ENCODE measurements at places on chromosomes 1 and 21.

DNA sequence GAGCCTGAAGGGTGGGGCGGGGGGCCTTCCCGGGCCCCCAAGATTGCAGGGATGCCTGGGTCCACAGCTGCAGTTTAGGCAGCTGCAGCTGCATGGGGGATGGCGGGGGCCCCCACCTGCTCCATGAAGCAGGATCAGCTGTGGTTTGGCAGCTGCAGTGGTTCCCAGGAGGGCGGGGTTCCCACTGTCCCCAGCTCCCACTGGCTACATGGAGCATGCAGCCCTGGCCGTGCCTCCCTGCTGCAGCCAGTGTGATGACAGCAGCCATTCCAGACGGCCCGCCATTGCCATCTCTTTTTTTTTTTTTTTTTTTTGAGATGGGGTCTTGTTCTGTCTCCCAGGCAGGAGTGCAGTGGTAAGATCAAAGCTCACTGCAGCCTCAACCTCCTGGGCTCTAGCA lies 992 bp upstream of the C1QA start:
- no peak for DNase-seq

GRCh38 chr1:10007169-10007568 lies 10.1 kb downstream of the RBP7 start:
- DNase-seq: no peak

DNA sequence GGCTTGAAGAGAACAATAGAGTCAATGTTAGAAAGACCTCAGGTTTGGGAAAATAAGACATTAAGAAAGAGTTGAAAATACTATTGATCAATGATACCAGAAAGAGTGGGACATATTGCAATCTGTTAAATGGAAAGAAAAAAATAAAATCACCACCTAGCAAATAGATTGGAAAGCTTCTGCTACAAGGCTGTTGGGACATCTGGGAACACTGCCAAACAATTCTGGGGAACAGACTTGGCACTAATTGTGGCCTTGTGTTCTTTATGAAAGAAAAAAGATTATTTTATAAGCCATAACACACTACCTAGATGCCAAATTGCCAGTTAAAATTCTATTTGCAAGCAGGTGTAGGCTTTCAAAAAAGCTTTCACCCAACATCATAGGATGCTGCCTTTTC lies 137.8 kb downstream of the TSEN15 start:
- DNase-seq: no peak

DNA sequence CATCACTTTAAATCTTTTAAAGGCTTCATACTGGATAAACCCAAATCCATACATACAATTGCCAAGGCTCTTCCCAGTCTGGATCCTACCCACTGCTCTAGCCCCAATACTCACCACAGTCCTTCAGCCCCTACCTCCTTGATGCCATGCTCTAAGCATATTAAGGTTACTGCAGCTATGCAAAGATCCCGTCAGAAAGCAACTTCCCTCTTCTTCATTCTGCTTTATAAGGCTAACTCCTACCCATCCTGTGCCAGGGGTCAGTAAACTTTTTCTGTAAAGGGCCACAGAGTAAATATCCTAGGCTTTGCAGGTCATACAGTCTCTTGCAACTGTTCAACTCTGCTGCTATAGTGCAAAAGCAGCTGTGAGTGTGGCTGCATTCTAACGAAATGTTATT lies 34.3 kb upstream of the MTF1 start:
- no peak for DNase-seq

- DNase-seq: no peak
Observed at GRCh38 chr1:44545961-44546360, 128.3 kb downstream of the TMEM53 start.

GRCh38 chr1:49728377-49728776 lies 295.4 kb downstream of the AGBL4 start:
- DNase-seq: no peak

- peak; percentile 82 for DNase-seq
Observed at GRCh38 chr21:31293986-31294385, 50.1 kb downstream of the TIAM1 start.

GRCh38 chr1:22832414-22832786 lies 121.8 kb downstream of the EPHB2 start:
- no peak for DNase-seq

- DNase-seq: no peak
Observed at GRCh38 chr1:41879617-41880016, 39.1 kb downstream of the HIVEP3 start.

GRCh38 chr1:119141020-119141424 lies 569 bp upstream of the WARS2 start:
- no peak for DNase-seq

DNA sequence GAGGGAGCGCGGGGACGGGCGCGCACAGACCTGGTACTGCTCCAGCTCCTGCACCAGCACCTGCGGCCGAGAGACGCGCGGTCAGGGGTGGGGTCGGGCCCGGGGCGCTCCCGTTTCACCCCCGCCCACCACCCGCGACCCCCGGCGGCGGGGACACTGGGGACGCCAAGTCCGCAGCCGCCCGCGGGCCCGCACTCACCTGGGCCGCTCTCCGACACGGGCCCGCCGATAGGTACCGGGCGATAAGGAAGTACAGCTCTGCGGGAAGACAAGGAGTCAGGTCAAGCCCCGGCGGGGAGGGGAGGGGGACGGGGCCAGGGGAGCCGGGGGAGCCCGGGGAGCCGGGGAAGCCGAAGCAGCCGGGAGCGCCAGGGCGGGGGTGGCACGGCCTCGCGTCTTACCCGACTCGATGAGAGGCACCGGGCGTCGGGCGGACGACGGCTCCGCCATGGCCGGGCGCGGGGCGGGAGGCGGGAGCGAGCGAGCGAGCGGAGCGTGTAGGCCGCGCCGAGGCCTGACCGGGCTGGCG lies 326 bp downstream of the BRWD1 start:
- no peak for DNase-seq

GRCh38 chr1:36306902-36307456 lies 811 bp downstream of the SH3D21 start:
- peak; percentile 96 for DNase-seq

- DNase-seq: no peak
Observed at GRCh38 chr1:186511761-186512637, 51.1 kb upstream of the PDC start.

GRCh38 chr1:33468967-33469366 lies 3.5 kb upstream of the ZSCAN20 start:
- DNase-seq: no peak

DNA sequence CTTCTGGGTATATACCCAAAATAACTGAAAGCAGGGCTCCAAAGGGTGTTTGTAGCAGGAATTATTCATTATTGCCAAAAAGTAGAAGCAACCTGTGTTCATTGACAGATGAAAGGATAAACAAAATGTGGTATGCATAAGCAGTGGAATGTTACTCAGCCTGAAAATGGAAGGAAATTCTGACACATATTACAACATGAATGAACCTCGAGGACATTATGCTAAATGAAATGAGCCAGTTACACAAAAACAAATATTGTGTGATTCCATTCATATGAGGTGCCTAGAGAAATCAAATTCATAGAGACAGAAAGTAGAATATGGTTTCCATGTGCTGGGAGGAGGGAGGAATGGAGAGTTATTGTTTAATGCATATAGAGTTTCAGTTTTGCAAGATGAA lies 86.3 kb upstream of the ARTN start:
- DNase-seq: no peak

- DNase-seq: no peak
Observed at GRCh38 chr1:36284061-36284460, 22.1 kb upstream of the SH3D21 start.

DNA sequence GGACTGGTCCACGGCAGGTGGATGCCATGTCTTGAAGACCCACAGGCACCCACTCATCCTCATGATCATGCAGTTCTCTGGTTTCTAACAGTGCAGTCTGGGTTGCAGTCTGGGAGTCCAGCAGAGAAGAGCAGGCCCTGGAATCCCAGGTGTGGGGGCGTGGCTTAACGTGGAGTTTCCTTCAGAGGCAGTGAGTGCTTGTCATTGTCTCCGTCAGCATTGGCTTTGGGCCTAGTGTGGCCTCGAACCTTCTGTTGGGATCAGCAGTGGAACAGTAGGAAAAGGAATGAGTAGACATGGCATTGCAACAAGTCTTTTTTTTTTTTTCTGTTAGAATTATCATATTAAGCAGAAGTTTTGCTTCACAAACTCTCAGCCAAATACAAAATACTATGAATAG lies 12.8 kb downstream of the LGALS8 start:
- no peak for DNase-seq

GRCh38 chr1:152906023-152906565 lies 2.3 kb upstream of the IVL start:
- peak; percentile 37 for DNase-seq

- no peak for DNase-seq
Observed at GRCh38 chr21:27393726-27394125, 426.8 kb upstream of the ADAMTS5 start.

DNA sequence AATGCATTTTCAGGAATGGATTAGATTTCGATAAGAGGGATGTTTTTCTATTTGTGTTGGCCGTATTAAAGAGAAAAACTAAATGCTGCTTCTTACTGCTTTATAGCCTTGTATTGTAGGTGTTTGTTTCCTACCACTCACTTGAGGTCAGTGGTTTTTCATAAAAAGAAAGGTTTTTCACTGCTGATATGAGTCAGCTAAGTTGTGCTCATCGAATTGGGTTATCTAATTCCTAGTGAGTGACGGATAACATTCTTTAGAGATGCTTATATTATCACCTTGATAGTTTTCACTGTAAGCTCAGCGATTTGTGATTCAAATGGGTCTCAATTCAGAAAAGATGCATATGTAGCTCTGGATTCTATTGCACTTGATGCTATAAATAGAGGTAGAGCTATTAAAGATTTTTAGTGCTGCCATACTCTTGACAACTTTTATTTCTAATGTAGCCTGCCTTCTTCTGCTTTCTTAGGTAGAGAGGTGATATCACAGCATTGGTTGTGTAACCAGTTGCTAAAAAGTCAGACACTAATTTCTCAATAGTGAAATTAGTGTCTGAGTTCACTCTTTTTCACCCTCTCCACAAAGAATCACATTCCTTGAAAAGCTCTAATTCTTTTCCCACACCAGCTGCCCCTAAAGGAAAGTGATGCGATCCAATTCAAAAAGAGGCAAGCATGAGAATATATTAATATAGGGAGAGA lies 180.0 kb downstream of the RASAL2 start:
- peak; percentile 31 for DNase-seq

- no peak for DNase-seq
Observed at GRCh38 chr21:44265734-44266270, 4.1 kb upstream of the DNMT3L start.

DNA sequence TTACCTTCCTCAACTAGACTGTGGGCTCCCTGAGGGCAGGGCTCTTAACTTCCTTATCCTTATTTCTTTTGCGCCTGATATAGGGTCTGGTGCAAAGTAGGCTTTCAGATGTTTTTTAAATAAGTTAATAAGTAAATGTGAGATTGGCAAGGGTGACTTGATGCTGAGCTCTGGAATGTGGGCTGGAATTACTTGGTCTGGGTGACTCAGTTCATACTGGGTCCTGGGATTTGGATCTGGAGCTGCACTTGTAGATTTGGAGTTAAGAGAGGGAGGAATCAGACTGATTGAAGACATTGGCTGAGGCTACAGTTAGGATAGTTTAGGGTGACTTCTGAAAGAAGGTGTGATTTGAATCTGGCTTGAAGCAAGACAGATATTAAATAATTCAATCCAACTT lies 190.9 kb downstream of the GIPC2 start:
- no peak for DNase-seq

DNA sequence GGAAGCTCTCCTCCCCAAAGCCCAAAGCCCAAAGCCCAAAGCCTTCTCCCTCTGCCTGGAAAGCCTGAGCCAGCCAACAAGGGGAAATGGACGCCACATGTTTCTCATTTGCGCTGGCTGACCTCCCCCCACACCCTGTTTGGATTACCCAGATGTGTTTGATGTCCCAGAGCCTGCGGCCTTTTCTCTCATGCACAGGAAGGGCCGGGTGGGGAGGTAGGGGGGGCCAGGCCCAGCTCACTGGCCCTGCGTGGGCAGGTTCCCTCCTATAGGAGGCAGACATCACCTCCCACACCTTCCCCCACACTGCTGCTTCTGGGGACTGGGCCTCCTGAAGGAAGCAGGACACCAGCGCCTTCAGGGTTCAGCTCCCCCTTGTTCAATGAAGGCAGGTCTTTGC lies 116.3 kb downstream of the NAV1 start:
- no peak for DNase-seq

GRCh38 chr21:14985306-14985705 lies 79.5 kb downstream of the NRIP1 start:
- DNase-seq: no peak

- DNase-seq: no peak
Observed at GRCh38 chr1:156204686-156205085, 8.1 kb upstream of the PMF1 start.

- DNase-seq: no peak
Observed at GRCh38 chr1:41388510-41388909, 27.3 kb downstream of the FOXO6 start.

DNA sequence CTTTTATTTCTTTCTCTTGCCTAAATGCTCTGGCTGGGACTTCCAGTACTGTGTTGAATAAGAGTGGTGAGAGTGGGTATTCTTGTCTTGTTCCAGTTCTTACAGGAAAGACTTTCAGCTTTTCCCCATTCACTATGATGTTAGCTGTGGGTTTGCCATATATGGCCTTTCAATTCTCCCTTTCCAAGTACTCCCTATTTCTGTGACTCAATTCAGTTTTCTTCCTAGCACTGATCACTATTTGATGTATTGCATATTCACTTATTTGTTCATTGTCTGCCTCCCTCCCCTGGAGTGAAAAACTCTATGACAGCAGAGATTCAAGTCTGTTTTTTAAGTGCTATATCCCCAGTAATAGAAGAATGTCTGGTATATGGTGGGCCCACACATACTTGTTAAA lies 618.2 kb upstream of the CAMK1G start:
- no peak for DNase-seq

GRCh38 chr1:26582836-26583460 lies 53.4 kb downstream of the RPS6KA1 start:
- DNase-seq: no peak

GRCh38 chr21:28253338-28253737 lies 739.3 kb downstream of the LTN1 start:
- no peak for DNase-seq

DNA sequence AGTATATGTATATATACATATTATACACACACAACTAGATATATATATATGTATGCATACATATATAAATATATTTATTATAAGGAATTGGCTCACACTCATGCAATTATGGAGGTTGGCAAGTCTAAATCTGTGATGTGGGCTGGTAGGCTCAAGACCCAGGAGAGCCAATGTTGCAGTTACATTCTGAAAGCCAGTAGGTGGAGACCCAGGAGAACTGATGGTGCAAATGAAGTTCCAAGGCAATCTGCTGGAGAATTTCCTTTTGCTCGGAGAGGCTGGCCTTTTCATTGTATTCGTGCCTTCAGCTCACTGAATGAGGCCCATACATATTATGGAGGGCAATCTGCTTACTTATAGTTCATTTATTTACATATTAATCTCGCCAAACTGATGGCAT lies 9.4 kb downstream of the IVL start:
- no peak for DNase-seq

All from HTR-8/SVneo (cell line).